ENCODE measurements at places on chromosomes 7 and 10.

DNA sequence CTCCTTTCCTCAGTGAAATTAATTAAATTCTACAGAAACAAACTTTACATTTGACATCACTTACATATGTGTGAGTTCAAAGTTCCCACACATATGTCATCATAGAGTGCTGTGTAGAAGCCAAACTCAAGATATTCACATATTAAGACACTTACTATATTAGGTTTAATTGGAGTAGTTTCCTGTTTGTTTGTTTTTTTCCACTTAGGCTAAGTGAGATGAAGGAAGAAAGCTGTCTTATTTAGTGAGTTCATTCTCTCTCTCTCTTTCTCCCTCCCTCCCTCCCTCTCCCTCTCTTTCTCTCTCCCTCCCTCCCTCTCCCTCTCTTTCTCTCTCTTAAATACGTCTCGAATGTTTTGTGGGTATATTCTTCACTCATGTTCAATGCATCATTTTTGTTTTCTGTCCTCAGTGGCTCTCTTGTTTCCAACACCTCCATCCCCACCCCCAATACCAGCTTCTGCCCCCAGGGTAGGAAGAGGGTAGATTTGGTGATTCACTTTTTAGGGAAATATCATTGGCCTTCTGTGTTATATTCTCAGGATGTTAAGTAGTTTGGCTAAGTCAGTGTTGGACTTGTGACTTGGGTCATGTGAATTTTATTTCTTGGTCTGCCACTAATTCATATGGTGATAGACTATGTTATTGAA, 262.0 kb downstream of the FRMD4A start:
- no peak for DNase-seq

- no peak for DNase-seq
Observed at GRCh38 chr10:44030132-44030531, 354.8 kb downstream of the CXCL12 start.

- no peak for DNase-seq
Observed at GRCh38 chr10:128630787-128631252, 504.6 kb upstream of the MKI67 start.

DNA sequence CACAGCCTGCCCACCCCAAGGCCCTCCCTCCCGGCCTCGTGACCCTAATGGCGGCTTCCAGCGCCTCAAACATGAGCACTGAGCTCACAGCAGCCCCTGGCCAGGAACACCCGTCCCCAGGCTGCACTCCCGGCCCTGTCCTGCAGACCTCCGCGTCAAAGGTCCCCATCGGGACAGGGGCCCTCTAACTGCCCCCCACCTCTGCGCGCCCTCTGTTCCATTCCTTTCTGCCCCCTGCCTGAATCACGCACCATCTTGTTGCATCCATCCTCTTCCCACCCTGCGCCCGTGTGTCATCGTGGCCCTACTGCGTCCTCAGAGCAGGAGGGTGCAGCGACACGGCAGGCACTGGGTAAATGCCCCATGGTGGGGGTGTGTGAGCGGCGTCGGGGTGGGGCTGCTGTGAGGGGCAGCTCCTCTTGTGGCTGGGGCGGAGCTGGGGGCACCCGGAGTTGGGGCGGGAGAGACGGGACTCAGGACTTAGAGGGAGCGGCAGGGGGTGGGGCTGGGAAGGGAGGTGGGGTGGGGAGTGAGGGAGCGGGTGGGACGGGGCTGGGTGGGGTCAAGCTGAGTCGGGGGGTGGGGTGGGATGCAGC, 13.4 kb downstream of the SLC29A4 start:
- DNase-seq = no peak

- DNase-seq = peak; percentile 71
Observed at GRCh38 chr10:63114031-63114814, 18.9 kb upstream of the NRBF2 start.

- no peak for DNase-seq
Observed at GRCh38 chr10:119316729-119317097, 109.3 kb downstream of the GRK5 start.

GRCh38 chr10:63627881-63628296, 106.7 kb downstream of the REEP3 start:
- DNase-seq = peak; percentile 11

Measured in suppressor macrophage (primary cell).